ENCODE measurements at places on chromosomes 1 and 21.

DNA sequence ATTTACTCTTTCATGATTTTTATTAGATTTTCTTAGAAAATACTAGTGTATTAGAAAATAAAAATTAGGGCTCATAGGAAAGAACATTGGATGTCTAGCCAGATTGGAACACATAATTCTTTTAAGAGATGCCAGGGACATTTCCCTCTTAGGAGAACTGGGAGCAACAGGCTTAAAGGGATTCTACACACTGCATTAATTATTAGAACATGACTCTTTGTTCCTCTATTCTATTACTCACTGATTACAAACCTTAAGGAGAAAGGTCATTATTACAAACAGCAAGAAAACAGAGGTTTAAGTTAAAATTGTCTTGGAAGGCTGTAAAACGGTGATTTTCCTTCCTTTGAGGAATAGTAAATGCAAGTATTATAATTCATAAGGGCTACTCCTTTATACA is 32.9 kb upstream of the VAV3 start:
- no peak for DNase-seq

DNA sequence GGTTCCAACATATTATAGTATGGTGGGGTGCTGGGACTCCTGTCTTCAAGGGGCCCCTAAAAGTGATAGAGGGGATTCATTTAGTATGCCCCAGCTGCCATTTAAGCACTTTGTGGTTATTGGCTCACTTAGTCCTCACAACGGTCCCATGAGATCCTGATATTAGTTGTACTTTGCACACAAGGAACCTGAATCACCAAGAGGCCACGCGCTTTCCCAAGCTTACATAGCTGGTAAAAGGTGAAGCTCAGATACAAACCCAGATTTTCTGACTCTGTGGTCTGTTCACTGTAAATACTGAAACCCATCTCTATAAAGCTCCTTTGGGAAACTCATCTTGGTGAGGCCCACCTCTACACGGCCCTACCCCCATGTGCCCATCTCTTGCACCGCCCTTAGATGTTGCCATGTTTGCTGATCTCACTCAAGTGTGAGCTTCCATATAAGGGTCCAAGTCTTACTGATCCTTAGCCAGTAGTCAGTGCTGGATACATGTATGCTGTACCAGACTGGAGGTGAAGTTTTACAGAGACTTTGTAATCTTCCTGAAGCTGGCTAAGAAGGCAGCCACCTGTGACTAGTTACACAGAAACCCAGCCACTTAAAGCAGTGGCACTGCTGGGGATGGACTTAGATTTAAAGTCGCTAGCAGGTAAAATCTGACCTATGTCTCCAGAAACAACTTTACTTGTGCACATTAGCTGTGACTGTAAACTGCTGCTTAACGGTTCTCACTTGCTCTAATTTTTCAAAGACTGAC is 124.4 kb upstream of the HOOK1 start:
- no peak for DNase-seq

GRCh38 chr1:94596260-94596659 is 54.7 kb upstream of the F3 start:
- DNase-seq, result no peak

DNA sequence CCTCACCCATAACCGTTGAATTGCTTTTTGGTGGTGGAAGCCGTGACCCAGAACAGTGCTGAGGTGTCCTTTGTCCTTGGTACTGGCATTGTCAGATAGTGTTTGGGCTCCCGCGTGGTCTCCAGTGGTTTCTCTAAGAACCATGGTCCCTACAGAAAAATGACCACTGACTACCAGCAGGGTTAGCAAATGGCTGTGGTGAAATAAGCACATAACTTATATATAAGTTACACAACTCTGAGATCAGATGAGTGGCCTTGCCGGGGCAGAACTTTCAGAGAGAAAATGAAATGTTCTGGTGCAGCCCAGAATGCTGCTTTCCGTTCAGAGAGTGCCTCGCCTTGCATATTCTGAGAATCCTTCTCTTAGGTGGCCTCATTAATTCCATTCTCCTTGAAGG is 5.0 kb downstream of the SLC37A1 start:
- DNase-seq, result no peak

DNA sequence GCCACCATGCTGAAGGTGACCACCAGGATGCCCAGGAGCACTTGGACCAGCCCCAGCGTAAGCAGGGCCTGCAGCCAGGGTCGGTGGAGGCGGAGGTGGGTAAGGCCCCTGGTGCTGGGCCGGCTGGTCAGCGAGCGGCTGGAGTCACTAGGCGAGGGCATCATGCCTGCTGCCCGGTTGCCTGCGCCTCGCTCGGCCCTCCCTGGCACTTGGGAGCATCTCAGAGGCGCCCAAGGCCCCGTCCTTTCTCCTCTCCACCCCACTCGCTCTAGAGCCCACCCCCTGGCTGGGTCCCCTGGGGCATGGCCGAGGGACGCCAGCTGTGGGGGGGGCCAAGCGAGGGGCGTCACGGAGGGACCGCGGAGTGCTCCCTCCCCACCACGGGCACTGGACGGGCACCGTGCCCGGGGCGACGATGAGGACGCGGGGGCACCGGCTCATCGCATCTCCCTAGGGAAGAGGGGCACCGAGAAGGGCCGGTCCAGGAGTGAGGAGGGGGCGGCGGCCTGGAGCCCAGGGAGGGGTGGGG is 505 bp downstream of the ENTREP3 start:
- no peak for DNase-seq

GRCh38 chr1:41509270-41509671 is 24.8 kb upstream of the EDN2 start:
- DNase-seq, result no peak

DNA sequence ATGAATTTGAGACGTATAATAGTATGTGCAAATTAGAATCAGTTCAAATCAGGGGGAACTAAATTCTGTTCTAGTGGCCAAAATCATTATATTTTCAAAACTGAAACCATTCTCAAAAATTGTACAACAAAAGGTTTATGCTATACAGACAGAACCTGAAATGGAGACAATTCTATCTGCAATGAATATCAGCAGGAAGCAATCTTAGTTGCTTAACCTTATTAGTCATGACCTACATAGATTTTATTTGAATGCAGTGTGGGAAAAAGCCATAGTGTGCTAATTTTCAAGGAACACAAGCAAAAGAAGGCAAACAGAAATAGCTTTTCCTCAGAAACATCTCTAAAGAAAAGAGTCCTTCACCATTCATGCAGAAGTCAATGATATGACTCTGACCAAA is 6.5 kb downstream of the AK5 start:
- DNase-seq, result no peak

Measured in activated effector memory CD4-positive, alpha-beta T cell treated with Interleukin-2 at 50 U/mL for 16 hours (primary cell).